NCI-H748 treated with DMSO at 0.1 percent for 48 hours (cell line): ENCODE measurements at places on chromosomes 1 and 21.

GRCh38 chr21:41634858-41635257 lies 126.9 kb upstream of the TMPRSS2 start:
- DNase-seq = no peak

DNA sequence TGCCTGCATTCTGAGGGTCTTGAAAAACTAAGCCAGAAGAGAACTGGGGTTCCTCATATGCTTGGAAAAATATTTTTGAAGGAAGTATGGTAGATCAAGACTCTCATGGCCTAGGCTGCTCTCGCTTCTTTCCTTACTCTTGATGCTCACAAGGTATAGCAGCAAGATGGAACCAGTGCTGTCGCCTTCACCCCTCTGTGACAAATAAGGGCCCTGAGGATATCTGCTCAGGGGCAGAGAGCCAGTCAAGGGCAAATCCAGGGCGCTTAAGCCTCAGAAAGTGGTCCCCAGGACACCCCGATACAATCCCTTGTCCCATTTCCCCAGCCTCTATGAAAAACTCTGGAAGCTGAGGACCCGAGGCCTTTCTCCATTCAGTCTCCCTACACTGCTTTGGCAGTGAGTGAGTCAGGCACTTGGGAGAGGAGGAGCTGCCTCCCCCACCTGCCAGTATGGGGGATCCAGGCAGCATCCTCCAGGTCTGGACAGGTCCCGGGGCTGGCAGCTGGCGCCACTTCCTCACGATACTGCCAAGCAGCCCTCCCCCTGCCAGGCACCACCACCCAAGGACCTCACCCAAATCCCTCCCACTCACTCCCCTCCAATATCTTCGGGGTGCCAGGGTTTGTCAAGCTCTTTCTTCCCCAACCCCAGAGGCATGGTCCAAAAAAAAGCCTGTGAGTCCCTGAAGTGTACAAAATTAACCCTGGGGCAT lies 1.3 kb downstream of the IGSF9 start:
- no peak for DNase-seq

- no peak for DNase-seq
Observed at GRCh38 chr1:207754974-207755700, 3.3 kb downstream of the CD46 start.

- no peak for DNase-seq
Observed at GRCh38 chr1:158131217-158131616, 49.5 kb upstream of the CD1D start.
